ENCODE measurements at places on chromosomes 7 and 10.

GRCh38 chr7:35454575-35455385 lies 200.9 kb upstream of the TBX20 start:
- DNase-seq, result no peak

DNA sequence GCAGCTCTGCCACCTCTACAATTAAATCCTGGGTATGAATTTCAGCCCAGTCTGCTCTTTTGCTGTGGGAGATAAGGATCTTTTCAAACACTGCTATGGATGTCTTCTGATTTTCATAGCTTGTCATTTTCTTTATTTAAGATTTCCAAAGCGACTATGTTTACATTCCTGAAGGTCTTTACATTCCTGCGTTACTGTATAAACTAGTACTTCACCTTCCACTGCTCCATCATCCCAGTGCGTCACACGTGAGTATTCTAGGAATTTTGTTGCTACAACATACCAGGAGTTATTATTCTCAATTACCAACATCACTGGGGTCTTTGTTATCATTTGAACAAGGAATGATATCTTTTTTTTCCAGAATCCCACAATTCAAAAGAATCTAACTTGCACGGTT lies 944.7 kb downstream of the SORCS3 start:
- no peak for DNase-seq

DNA sequence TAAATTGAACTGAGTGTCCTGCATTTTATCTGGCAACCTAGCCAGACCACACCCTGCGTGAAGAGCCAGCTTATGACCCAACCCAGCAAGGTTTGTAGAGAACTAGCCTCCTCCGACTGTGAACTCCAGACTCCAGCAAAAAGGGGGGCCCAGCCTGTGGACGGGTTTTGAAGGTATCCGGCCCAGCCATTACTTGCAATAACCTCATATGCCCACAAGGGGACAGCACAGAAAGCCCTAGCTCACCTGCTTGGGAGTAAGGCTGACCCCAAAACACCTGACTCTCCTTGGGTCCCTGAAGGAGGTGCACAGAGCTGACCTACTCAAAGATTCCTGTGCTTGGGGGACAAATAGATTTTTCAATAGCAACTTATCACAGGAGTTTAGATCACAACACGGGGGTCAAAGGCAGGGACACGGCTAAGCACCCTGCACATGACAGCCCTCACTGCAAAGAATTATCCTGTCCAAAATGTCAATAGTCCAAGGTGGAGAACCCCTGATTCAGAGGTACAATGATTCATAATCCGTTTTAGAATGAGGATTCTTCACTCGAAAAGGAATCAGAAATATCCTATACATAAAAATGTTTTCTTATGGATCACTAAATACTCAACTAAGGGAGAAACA lies 4.6 kb downstream of the TRPV6 start:
- DNase-seq, result no peak

- no peak for DNase-seq
These were observed 31.8 kb upstream of the PRSS1 start for GRCh38 chr7:142717453-142717852.

DNA sequence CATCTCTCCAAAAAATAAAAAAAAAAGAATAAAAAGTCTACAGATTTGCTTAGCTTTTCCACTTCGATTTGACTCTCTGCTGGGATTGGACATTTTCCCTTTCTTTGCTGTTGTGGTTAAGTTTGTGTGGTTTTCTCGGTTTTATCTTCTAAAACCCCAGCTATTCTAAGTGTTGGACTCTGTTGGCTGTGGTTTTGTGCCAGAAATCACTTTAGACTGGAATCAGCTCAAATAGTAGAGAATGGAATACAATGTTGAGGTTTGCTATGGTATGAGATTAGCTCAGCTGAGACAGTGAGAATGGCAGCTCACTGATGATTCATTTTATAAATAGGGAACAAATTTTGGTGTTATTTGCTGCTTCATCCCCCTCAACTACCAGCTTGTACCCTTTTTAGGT lies 116.0 kb downstream of the BUB3 start:
- DNase-seq, result no peak

DNA sequence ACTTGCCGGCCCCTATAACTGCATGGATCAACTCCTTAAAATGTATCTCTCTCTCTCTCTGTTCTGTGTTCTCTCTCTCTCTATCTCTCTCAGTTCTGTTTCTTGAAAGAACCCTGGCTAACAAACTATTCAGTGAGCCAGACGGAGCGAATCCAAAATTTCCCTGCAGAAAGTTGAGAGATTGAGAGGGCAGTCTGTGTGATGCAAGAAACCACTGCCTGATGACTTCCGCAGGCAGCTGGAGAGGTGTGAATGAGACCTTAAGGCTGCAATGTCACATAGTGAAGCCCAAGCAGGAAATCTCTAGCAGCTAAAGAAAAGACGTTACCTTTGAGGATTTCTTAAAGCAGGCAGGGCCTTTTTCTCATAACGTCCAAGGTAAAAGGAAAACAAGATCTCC lies 17.3 kb downstream of the FAM107B start:
- DNase-seq, result no peak

DNA sequence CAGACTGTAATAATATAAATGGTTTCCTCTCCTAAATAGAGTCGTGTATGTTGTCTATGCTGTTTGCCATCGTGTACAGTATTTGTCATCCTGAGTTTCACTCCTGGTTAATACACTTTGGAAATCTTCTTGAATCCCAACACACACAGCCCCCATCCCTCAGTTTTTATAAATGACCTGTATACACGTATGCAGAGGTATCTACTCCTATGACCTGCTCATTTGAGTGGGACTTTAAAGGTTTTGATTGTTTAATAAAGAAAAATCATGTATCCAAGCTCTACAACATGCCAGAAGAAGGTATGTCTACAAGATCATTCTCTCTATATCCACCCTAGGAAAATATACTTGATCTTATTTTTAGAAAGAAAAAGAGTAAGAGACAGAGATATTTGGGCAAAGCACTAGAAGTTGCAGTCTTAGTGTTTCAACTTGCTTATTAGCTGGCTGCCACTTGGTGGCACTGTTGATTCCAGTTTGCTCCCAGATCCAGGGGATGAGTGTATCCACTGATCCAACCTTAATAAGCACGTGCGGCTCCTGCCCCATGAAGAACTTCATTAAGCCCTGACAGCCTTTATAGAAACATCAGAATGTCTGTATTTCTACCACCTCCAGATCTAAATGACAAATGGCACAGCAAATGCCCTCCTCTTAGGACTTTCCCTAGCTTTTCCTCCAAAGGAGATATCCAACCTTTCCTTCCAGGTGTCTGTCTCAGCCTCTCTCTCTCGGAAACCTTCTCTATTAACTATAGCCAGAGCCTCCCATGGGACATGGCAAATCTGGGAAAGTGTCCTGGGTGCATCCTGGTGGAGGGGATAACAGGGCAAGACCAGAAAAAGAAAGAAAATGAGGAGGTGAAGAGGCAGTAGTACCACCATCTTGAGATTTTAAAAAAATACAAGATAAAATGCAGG lies 181.6 kb upstream of the NEBL start:
- DNase-seq, result peak; percentile 59

DNA sequence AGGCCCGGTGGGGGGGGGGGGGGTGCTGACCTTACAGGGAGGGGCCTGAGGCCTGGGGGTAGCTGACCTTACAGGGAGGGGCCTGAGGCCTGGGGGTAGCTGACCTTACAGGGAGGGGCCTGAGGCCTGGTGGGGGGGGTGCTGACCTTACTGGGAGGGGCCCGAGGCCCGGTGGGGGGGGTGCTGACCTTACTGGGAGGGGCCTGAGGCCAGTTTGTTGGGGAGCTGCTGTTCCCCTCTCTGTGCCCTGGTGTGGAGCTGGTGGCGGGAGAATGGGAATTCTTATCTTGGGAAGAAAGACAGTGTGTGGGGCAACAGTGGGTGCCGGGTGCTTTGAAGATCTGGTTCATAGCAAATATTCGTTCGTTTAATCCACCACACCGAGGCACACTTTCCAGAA lies 46.6 kb upstream of the CFAP46 start:
- DNase-seq, result no peak

GRCh38 chr10:131870831-131871672 lies 29.8 kb upstream of the PPP2R2D start:
- no peak for DNase-seq

GRCh38 chr7:18900803-18901202 lies 216.6 kb downstream of the TWIST1 start:
- DNase-seq, result no peak

GRCh38 chr10:53003094-53003493 lies 230.5 kb upstream of the MBL2 start:
- no peak for DNase-seq

- DNase-seq, result no peak
These were observed 5.1 kb upstream of the CYTH3 start for GRCh38 chr7:6277476-6277875.

DNA sequence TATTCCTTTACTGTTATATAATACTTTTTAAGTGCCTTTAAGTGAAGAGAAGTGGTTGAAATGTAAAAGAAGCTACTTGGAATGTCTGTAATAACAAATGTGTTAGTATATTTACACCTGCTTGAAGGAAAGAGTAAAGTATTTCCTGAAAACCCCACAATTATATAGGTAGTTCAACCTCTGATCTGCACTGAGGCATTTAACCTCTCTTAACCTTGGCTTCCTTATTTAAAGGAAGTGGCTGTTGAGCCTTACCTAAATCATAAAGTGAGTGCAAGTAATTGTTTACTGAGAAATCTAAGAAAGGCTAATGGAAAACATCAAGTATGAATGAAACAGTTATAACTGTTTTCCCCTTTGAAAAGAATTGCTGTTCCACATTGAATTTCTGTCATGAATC lies 294.5 kb downstream of the ADK start:
- no peak for DNase-seq

GRCh38 chr7:359766-360361 lies 69.9 kb downstream of the FOXL3 start:
- DNase-seq, result no peak

DNA sequence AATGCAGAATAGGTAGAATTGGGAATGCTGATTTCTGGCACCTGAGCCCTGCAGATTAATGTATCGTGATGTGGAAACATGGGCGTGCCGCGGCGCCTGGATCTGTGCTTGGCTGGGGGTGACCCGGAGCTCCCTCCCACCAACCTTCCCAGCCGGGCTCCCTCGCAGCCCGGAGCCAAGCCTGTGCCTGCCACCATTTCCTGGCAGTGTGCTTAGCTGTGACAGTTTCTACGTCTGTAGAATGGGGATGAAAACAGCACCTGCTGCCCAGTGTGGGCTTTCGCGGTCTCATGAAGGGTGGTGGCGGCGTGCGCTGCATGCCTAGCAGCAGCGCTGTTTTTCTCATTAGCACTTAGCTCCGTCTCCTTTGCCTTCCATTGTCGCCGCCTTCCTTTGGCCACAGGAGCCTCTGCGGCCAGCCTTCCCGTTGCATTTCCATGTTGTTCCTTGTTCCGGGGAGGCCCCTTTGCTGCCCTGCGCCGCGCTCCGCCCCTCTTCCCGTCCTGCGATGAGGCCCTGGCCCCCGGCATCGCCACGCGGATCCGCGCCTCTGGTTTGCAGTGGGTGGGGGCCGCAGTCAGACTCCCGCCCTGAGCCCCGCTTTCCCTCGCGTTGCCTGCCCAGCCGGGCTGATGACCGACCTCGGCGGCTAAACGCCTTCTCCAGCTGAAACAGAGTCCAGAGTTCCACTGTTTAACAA lies 84.2 kb downstream of the CUL1 start:
- DNase-seq, result no peak

GRCh38 chr10:11332846-11333245 lies 278.6 kb downstream of the USP6NL start:
- no peak for DNase-seq

DNA sequence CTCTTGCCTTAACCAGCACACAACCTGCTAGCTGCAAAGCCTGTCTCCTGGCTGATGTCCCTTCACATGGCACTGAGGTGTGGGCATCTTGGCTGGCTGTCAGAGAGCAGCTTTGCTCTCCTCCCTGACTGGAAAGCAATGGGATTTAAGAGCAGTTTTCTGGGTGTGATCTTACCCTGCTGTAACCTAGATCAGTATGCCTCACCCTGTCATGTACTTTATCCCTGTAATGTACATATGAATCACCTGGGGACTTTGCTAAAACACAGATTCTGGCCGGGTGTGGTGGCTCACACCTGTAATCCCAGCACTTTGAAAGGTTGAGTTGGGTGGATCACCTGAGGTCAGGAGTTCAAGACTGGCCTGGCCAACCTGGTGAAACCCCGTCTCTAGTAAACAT lies 209.9 kb downstream of the FRMD4A start:
- DNase-seq, result no peak

DNA sequence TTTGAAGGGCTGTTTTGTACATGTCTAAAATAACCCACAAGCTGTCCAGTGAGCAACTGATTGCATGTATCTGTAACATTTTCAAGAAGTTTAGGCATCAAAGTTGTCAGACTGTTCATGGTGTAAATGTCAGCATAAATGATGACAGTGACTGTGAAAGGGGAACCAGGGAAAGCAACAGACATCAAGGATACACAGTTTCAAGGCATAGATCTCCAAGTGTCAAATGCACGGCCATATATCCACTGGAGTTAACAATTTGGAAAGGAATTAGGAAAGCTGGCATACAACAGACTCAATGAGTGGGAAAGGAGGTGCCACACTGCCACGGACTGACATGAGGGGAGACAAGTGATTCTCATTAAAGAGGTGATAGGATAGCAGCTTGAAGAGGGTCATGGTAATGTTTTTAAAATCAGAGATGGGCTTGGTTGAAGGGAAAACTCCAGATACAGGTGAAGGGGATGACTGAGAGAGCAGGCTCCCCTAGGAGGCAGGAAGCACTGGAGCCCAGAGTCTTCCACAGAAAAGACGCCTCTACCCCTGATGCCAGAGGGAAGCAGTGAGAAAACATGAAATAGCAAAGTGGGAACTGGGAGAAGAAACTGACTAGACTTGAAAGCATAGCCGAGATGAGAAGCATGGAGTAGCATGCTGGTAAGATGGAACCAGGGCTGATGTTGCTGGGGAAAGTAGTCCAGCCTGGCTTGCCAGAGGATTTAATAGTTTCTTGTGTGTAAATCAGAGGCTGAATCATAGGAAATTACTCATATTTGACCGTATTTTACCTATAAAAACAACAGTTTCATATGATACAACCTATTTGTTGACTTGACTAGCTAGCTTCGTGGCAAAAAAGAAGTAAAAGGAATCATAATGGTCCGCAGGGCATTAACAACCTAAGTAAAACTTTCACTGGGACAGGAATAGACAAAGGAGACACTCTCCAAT lies 18.6 kb downstream of the NSMCE4A start:
- no peak for DNase-seq

DNA sequence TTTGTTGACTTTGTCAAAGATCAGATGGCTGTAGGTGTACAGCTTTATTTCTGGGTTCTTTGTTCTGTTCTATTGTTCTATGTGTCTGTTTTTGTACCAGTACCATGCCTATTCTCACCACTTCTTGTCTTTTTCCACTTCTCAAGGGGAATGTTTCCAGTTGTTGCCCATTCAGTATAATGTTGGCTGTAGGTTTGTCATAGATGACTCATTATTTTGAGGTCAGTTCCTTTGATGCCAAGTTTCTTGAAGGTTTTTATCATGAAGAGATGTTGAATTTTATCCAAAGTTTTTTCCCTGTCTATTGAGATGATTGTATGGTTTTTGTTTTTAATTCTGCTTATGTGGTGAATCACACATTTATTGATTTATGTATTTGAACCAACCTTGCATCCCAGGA lies 216.7 kb upstream of the RNF32 start:
- no peak for DNase-seq

All from NCI-H774 (cell line).